ENCODE measurements at places on chromosomes 2 and 18.

DNA sequence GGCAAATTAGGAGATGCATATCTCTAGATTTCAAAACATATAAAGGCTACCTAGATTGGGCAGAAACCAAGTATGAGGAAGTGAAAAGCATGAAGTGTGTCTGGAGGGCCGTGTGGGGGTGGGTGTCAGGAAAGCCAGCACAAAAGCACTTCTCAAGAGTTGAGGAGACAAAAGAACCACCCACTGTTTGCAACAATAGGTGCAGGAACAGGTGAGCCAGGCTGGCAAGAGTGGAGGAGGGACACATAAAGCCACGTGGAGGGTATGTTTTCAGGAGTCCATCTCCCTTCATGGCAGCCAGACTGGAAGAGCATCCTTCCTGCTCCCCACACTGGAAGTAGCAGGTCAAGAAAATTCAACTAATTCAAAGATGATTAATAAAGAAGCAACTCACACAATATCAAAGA, 96.4 kb downstream of the CERS6 start:
- H3K36me3 ChIP-seq, result no peaks in the 10 kb centered on the region
- no peak for DNase-seq
- no peak overlapping the region for H3K4me3 ChIP-seq
- H3K27ac ChIP-seq, result no peak overlapping the region
- H3K27me3 ChIP-seq, result no peaks in the 10 kb centered on the region

DNA sequence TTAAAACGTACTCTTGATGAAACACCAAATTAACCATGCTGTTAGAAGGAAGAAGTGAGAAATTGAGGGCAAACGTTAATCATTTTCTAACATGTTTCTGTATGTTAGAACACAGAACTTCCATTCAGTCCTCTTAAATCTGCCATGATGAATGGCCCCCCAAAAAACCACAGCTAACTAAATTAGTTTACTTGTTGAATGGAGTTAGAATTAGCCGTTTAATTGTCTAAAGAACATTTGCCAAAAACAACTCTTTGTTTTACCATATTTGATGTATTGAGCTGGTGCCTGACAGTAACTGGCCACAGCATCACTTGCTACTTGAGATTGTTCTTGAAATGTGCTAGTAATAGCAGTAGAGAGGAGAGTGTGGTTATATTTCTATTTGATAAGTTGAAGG, 12.7 kb downstream of the CCNYL1 start:
- no peaks in the 10 kb centered on the region for H3K27me3 ChIP-seq
- H3K27ac ChIP-seq, result no peak overlapping the region
- DNase-seq, result no peak
- peaks cover 7% of the 10 kb centered on the region for H3K4me1 ChIP-seq
- no peak overlapping the region for H3K4me3 ChIP-seq

- H3K36me3 ChIP-seq, result no peaks in the 10 kb centered on the region
- no peak for DNase-seq
- no peaks in the 10 kb centered on the region for H3K4me1 ChIP-seq
- no peak overlapping the region for H3K4me3 ChIP-seq
- H3K27ac ChIP-seq, result no peak overlapping the region
Observed at GRCh38 chr2:26678035-26678434, 14.5 kb upstream of the KCNK3 start.

GRCh38 chr18:3511980-3512379, 62.0 kb downstream of the TGIF1 start:
- H3K4me3 ChIP-seq, result no peak overlapping the region
- no peaks in the 10 kb centered on the region for H3K4me1 ChIP-seq
- DNase-seq, result no peak
- H3K27ac ChIP-seq, result no peak overlapping the region

GRCh38 chr2:41622301-41622700, 425.5 kb upstream of the PKDCC start:
- no peaks in the 10 kb centered on the region for H3K36me3 ChIP-seq
- H3K4me3 ChIP-seq, result no peak overlapping the region
- H3K4me1 ChIP-seq, result no peaks in the 10 kb centered on the region
- no peak overlapping the region for H3K27ac ChIP-seq
- DNase-seq, result no peak
- H3K27me3 ChIP-seq, result peaks cover 4% of the 10 kb centered on the region

DNA sequence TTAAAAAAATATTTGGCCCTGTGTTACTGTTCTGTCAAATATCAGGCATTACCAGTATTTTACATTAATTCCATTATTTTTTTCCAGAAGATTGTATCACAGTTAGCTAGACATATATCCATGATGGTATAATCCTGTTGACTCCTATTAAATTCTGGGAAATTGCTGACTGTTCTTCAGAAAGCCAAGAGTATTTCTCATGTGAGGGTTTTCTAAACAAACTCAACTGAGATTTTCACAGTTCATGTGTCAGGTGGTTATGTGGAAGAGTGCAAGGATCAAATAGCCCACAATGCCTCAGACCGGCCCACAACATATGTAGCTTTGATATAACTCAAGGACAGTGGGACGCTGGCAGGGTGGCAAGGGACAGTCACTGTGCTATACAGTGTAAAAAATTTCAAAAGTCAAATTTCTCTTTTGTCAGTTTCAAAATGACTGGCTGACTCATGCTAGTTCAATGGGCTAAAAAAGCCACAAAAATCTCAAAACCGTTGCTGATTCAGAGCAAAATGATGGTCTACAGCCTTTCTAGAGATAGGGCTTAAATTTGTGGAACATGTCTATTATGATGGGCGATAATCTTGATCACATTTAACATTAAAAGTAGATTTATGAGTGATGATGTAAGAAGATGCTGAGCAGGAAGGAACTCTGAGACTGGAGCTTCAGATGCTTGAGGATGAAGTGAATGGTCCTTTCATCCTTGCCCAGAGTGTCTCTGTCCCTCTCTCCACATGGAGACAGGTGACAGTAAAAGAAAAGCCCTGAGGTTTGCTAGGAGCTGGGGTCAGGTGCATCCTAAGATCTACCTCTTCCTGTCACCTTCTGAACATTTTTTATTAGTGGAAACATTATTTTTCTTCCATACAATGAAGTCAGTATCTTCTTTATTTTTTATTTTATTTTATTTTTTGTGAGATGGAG, 175.8 kb upstream of the PIEZO2 start:
- no peak overlapping the region for H3K4me3 ChIP-seq
- no peaks in the 10 kb centered on the region for H3K36me3 ChIP-seq
- no peaks in the 10 kb centered on the region for H3K27me3 ChIP-seq
- no peak overlapping the region for H3K27ac ChIP-seq
- no peaks in the 10 kb centered on the region for H3K4me1 ChIP-seq

DNA sequence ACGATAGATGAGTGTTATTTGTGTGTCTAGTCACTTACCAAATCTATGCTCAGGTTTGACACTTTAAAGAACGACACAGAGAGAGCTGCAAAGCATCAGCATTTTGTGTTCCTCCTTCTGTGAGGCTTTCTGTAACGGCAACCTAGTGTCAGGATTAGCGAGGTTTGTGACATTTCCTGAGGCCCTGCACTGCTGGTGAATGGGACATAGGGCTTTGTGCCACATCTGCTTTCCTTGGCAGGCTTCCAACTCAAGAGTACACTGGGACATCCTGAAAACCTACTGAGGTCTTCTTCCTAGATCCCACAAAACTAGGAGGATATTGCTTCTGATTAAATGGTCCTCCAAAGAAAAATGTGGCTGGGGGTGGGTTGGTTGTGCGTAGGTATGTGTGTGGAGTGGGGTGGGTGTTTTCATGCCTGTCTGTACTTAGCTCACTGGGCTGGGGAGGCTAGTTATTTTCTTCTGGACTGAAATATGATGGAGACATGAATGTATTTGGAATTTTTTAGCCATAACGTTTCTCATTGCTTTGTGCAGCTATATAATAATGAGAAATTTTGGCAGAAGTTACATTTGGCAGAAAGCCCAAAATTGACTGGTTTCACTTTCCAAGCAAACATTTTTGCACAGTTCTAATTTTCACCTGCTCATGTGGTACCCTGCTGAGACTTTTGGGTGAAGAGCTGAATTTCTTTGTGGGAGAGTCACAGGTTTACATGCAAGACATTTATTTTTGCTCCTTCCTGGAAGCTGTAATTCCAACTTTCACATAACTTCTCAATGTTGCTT, 308.4 kb downstream of the XIRP2 start:
- no peaks in the 10 kb centered on the region for H3K36me3 ChIP-seq
- no peak overlapping the region for H3K4me3 ChIP-seq
- H3K27ac ChIP-seq, result no peak overlapping the region
- H3K4me1 ChIP-seq, result no peaks in the 10 kb centered on the region
- DNase-seq, result no peak

DNA sequence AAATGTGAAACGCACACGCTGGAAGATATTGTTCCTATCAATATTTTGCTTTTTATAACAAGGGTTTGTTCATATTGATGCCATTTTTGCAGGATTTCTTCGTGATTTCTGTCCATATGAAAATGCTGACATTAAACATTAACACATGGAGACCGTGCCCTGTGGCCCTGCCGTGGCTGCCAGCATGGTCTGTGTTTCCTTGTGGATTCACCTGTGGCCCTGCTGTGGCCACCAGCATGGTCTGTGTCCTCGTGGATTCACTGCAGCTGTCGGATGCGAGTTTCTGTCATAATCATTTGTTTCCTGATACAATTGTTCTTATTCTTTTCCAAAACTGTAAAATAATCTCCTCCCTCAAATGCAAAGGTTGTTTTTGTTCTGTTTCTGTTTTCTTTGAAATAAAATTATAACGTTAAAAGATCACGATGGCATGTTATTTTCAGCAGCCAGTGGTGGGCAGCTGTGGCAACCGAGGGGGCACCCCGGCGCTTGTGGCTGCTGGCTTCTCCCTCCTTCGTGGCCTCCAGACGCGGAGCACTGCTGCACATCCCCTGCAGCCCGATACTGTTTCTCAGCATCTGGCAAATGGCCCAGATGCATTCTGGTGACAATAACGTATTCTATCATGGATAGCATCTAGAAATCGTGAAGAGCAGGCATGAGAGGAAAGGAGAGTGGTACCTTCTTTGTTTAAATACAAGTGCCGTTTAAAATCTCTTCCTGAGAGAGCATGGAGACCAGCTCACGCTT, 143.5 kb downstream of the PTGR3 start:
- no peak overlapping the region for H3K27ac ChIP-seq
- DNase-seq, result no peak
- H3K36me3 ChIP-seq, result no peaks in the 10 kb centered on the region
- no peaks in the 10 kb centered on the region for H3K27me3 ChIP-seq
- no peaks in the 10 kb centered on the region for H3K4me1 ChIP-seq

DNA sequence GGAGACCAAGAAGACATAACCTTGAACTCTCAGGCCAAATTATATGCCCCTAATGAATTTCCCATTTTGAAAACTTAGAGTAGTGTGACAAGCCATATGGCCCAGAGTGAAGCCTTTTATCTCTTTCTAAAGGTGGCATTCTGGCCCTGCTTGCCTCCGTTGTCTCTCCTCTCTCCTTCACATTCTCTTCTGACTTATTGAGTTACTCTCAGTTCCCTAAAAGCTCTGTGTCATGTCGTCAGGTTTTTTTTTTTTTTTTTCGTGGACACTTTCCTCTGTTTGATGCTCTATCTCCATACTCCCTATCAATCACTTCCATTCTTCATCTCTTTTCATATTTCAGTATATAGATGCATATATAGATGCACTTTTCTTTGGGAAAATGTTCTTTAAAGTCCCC, 128.1 kb upstream of the RPRM start:
- no peaks in the 10 kb centered on the region for H3K36me3 ChIP-seq
- H3K27me3 ChIP-seq, result no peaks in the 10 kb centered on the region
- no peak for DNase-seq
- no peak overlapping the region for H3K27ac ChIP-seq
- no peaks in the 10 kb centered on the region for H3K4me1 ChIP-seq

DNA sequence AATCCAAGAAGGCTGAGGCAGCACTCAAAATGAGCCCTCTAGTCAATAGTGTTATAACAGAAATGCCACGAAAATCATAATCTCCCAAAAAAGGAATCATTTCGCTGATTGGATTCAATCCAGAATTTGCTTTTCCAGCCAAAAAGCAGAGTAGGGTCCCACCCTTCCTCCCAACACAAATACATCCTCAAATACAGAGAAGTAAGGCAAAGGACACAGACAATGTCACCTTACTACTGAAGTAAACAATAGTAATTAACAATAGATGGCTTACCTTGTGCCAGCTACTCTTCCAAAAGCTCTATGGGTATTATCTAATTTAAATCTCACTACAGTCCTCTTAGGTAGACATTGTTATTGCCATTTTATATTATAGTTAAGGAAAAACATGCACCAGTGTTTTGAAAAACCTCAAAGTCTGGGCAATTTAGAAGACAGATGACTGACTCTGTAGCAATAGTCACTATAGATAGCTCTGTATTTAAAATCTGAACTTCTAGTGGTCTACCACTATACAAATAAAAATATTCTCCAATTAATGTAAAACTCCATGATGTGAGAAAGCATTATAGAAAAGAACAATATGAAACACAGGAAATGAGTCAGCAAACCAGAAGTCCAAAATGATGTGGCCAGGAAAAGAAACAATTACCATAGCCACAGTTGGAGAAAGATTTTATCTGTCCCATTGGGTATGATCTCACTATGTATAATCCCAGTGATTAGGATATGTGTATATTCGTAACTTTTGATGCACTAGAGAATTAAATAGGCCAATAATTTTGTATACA, 305.0 kb upstream of the ERBB4 start:
- no peaks in the 10 kb centered on the region for H3K4me1 ChIP-seq
- H3K4me3 ChIP-seq, result no peak overlapping the region
- H3K27ac ChIP-seq, result no peak overlapping the region
- DNase-seq, result no peak
- no peaks in the 10 kb centered on the region for H3K36me3 ChIP-seq
- H3K27me3 ChIP-seq, result no peaks in the 10 kb centered on the region

DNA sequence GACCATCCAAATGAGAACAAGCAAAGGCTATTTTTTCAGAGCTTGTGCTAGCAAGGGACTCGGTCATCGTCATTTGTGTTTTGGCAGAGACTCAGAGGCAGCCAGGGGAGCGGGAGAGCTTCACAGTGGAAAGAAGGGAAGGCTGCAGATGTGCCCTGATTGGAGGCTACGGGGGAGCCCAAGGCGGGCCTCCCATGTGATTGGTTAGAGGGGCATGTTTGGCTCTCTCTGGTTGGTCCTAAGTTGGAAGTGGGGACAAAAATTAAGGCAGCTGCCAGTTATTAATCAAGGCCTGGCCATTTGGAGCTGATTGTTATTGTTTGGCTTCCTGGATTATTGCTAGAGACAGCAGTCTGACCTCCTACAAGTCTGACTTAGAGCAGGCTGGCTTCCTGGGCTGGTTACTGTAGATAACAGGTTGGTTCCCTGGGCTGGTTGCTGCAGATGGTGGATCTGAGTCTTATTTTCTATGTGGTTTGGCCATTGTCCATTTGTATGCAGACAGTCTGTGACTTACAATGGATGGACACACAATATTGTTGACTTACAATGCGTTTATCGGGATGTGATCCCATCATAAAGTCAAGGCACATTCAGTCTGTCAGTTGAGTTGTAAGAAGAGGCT, 5.9 kb downstream of the FER1L5 start:
- H3K36me3 ChIP-seq, result no peaks in the 10 kb centered on the region
- no peaks in the 10 kb centered on the region for H3K27me3 ChIP-seq
- H3K4me3 ChIP-seq, result no peak overlapping the region
- DNase-seq, result no peak
- no peak overlapping the region for H3K27ac ChIP-seq

- H3K27ac ChIP-seq, result no peak overlapping the region
- no peak overlapping the region for H3K4me3 ChIP-seq
- DNase-seq, result no peak
- H3K36me3 ChIP-seq, result no peaks in the 10 kb centered on the region
Observed at GRCh38 chr2:37809931-37810570, 115.0 kb upstream of the RMDN2 start.

GRCh38 chr2:231803501-231804138, 17.4 kb downstream of the COPS7B start:
- H3K27ac ChIP-seq, result no peak overlapping the region
- H3K36me3 ChIP-seq, result peaks cover 48% of the 10 kb centered on the region
- no peaks in the 10 kb centered on the region for H3K27me3 ChIP-seq

All from right lobe of liver (tissue), 6 donors.